Esophagus mucosa (tissue), 1 donor: ENCODE measurements at places on chromosomes 1 and 21.
A peak's percentile ranks its signal among the peaks of the same experiment; 100 is the strongest.

DNA sequence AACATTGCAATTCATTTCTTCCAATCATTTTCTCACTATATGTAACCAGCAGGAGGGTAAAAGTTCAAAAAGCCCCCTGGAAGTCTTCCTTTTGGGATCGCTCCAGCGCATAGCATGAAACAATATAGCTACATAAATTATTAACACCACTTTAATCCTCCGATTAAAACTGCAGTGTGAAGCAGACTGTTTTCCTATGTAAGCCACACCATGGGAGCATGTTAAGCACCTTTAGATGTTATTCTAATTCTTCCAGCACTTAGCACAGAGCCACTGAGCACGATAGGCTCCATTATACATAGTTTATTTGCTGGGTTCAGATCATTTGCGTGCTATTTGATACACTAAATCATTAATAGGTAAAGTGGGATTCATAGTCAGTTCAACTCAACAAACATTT lies 18.4 kb upstream of the GADD45A start:
- no peak for ATAC-seq

- ATAC-seq = peak; percentile 96
These were observed 27.2 kb downstream of the ERI3 start for GRCh38 chr1:44327679-44328491.

GRCh38 chr1:171299342-171299741 lies 14.6 kb upstream of the FMO4 start:
- no peak for ATAC-seq

GRCh38 chr1:116510361-116510760 lies 60.5 kb downstream of the CD58 start:
- ATAC-seq = no peak

GRCh38 chr1:224301391-224301790 lies 28.6 kb downstream of the NVL start:
- ATAC-seq = no peak

- no peak for ATAC-seq
These were observed 12.4 kb downstream of the PLPP3 start for GRCh38 chr1:56566994-56567393.

DNA sequence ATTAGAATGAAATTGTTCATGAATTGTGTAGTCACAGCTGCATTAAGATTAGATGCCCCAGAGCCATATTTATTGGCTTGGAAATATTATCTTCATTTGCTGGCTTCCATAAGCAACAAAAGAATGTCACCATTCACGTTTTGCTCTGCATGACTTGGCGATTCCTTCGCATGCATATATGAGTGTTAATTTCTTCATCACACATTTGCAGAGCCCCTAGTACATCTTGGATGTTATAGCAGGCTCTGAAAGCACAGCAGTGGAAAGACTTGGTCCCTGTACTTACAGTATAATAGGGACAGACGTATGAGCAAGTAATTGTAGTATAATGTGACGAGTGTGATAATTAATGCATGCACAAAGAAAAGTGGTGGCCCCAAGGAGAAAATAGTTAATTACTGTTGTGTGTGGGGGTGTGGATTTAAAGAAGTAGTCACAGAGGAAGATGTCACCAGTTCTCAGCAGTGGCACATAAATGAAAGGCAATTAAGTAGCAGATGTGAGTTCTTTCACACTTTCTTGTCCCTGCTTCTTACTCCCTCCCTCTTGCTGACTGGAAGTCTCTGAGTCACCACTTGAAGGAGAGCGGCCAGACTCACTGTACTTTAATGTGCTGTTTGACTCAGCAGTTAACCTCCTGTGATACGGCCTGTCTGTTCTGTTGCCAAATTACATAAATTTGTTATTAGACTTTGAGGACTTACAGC lies 21.0 kb downstream of the S100A10 start:
- peak; percentile 82 for ATAC-seq

GRCh38 chr1:40897513-40897912 lies 35.4 kb upstream of the CITED4 start:
- peak; percentile 3 for ATAC-seq

- no peak for ATAC-seq
These were observed 17.7 kb upstream of the FRRS1 start for GRCh38 chr1:99784143-99784542.

- ATAC-seq = peak; percentile 73
These were observed 7.3 kb upstream of the DEDD start for GRCh38 chr1:161139766-161140165.

GRCh38 chr1:22320587-22321344 lies 130.9 kb upstream of the ZBTB40 start:
- no peak for ATAC-seq

GRCh38 chr21:20031807-20032206 lies 966.4 kb upstream of the NCAM2 start:
- no peak for ATAC-seq

- no peak for ATAC-seq
These were observed 7.3 kb upstream of the STUM start for GRCh38 chr1:226541231-226541630.

- ATAC-seq = no peak
These were observed 9.3 kb upstream of the S100A10 start for GRCh38 chr1:152002960-152003359.

- ATAC-seq = no peak
These were observed 95.7 kb upstream of the AKT3 start for GRCh38 chr1:243945727-243946126.

DNA sequence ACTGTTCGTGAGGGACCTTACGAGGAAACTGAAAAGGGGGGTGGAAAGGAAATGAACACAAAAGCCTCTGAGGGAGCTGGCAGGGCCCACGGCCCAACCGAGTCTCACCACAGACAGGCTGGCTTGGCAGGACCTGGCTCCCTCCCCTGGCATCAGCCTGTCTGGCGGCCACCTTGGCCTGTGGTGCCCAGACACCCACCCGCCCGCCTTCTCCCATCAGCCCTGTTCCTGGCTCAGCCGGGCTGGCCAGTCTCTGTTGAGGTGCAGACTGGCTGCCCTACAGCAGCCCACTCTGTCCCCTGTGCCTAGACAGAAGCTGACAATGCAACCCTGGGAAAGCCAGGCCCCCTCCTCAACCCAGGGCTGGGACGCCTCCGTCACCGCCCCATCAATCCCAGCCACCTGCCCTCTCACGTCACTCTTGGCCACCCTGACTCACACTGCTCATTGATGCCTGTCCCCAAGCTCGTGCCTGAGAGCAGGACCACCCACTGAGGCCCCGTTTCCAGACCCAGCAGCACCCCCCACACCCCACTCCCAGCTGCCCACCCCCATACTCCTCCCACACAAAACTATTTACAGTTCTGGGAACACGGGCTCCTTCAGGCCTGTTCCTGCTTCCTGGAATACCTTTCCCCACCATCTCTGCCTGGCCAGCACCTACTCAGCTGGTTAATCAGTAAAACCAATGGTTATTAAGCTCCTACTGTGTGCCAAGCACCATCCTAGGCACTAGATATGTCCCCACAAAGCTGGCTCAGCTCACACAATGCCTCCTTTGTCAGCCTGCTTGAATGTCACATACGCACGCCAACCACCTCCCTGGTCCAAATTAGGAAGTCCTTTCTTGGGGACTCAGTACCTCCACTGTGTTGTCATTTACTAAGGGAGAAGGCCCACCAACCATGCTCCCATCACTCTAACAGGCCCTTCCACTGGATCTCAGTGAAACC lies 22.7 kb downstream of the SDC3 start:
- no peak for ATAC-seq

DNA sequence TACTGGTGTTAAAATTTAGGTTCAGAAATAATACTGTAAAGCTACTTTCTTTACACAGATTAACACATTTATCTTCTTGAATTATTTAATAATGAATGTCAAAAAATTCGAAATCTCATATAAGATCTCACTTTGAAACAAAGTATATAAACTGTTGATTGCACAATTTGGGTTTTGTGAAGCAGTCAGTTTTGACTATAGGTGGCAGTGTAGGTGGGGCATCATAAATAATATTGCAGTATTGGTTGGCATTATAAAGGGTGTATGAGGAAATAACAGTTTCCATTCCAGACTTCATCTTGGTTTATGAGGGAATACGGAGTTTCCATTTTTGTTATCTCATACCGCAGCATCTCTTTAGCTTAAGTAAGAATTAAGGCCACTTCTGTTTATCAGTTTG lies 49.9 kb downstream of the SUCO start:
- no peak for ATAC-seq

DNA sequence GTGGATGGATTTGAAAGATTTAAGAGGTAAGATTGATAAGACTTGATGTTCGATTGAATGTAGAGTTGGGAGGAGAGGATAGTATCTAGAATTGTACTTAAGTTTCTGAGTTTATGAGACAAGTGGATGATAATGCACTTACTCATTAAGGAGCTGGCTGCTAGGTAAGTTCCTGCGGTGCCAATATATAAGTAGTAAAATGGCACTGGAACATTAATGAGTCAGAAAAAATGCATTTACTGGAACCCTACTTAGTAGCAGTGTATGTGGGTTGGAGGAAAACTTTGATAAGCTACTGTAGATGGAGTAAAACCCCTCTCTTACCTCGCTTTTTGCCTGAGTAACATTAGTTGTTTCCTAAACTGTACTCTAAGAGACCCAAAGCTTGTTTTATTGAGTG lies 68.2 kb downstream of the ZFYVE9 start:
- ATAC-seq = peak; percentile 50

DNA sequence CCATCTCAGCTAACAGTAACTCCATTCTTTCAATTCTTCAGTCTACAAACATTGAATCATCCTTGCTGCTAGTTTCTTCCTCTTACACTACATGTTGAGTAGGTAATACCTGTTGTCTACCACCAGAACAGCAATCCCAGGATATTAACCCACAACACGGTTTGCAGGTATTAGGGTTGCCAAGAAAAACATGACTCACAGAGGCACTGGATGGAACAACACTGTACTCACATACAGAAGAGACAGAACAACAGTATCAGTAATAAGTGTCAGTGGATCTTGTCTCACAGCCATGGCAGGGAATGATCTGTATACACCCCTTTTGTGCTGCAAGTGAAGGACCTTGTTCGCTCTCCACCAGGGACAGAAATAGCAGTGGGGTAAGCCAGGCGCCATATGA lies 212.1 kb downstream of the GPR52 start:
- ATAC-seq = peak; percentile 98

GRCh38 chr1:78250201-78250600 lies 204.4 kb downstream of the GIPC2 start:
- no peak for ATAC-seq

DNA sequence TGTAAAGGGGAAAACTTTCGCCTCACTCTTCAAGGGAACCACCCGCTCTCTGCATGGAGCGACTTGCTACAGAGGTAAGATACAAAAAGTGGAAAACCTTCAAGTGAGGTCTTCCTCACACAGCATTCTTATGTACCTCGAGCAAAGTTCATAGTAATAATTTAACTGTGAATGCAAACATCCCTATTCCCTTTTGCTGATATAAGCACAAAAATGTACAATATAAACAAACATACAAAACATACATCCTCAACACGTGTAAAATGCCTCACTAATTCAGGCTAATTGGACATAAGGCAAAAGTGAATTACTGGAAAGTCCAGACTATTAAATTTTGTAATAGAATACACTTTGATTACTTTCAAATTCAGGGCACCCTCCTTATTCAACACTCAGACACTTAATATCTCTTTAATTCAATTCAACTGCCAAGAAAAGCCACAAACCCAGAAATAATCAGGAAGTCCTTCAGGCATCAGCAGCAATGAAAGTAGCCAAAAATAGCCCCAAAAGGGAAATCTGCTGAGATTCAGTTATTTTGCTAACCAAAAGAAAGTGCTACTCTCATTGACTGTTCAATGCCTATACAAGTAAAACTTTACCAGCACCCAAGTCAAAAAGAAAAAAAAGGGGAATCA lies 15.2 kb upstream of the LMX1A start:
- no peak for ATAC-seq

GRCh38 chr1:2270260-2271100 lies 42.4 kb downstream of the SKI start:
- ATAC-seq = no peak

DNA sequence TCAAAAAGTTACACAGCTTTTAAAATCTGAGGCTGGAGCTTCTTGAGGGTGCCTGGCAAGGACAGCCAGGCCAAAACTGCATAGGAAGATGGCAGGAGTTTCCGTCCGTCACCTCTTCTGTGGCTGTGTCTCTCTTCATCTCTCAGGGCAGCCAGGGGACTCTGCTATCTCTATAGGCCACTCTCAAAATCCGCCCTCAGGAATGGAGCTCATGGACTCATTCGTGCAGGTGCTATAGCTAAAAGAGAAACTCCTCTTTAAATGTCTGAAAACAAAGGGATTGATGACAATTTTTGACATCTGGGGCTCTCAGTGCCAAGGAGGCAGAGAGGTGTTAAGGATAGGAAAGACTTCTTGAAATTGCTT lies 27.2 kb downstream of the OVAAL start:
- ATAC-seq = no peak

GRCh38 chr1:112544751-112545150 lies 36.0 kb downstream of the WNT2B start:
- ATAC-seq = peak; percentile 29

GRCh38 chr1:56501888-56502287 lies 77.5 kb downstream of the PLPP3 start:
- no peak for ATAC-seq

GRCh38 chr21:29526545-29526944 lies 227.8 kb downstream of the BACH1 start:
- ATAC-seq = no peak

DNA sequence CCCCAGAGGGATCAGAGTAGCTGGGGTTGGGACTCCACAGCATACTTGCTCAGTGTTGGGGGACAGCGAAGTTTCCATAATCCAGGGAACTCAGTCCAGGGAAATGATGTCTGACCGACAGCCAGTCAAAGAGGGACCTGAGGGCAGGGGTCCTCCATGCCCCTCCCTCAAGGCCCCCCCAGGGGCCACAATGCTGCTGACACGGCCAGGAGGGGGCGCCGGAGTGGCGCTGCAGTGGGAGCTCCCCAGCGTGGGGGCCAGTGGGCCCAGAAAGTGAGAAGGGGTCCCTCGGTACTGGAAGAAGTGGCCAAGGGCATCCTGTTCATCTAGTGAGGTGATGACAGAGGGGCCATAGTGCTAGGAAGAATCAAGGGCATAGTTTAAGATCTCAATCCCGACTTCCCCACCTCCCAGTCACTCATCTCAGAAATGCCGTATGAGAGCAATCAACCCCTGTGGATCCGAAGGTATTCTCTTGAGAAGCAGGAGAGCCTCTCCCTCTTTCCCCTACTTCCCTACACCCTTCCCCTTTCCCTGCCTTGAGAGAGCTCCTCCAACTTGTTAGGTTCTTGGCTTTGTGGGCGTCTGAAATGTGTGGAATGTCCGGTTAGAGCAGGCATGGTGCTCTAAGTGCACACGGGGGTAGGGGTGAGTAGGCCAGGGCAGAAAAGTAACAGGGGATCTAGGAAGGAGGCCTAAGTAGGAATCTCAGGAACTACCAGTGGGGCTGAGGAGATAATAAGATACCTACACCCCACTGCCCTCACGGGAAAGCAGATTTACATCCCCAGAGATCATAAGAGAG lies 4.1 kb downstream of the NUDT17 start:
- ATAC-seq = no peak

- ATAC-seq = no peak
These were observed 64.7 kb upstream of the LRRC7 start for GRCh38 chr1:69502991-69503390.
